Stimulated activated naive CD4-positive, alpha-beta T cell (primary cell): ENCODE measurements at places on chromosomes 3 and 15.

DNA sequence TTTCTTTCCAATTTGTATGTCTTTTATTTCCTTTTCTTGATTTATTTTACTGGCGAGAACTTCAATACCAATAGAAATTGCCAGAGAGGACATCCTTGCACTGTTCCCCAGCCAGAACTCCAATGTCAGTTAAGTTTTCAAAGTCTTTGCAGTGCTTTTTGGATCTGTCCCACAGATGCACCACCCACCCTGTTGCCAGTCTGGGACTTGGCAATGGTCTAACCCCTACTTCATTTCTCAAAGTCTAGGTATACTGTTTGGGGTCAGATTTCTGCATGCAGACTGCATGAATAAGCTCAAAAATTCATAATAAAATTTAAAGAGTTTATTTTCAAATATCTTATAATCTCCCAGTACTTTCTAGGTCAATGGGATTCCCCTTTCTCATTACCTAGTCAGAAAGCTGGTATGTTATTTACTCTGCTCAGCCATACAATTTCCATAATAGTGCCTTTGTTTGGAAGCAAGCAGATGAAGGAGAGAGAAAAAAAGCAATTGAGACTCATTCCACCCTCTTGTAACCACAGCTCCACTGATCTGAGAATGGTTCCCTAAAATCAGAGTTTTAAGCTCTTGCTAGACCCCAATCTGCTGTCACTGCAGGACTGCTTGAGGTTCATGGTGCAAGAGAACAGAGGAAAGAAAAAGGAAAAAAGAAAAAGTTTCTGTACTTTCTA lies 125.9 kb upstream of the PLXND1 start:
- no peak for DNase-seq

GRCh38 chr15:69720536-69720935 lies 267.9 kb downstream of the RPLP1 start:
- no peak for DNase-seq

GRCh38 chr15:32675466-32675865 lies 34.0 kb downstream of the SCG5 start:
- DNase-seq, result no peak

GRCh38 chr3:38130631-38131065 lies 6.3 kb downstream of the ACAA1 start:
- no peak for DNase-seq

DNA sequence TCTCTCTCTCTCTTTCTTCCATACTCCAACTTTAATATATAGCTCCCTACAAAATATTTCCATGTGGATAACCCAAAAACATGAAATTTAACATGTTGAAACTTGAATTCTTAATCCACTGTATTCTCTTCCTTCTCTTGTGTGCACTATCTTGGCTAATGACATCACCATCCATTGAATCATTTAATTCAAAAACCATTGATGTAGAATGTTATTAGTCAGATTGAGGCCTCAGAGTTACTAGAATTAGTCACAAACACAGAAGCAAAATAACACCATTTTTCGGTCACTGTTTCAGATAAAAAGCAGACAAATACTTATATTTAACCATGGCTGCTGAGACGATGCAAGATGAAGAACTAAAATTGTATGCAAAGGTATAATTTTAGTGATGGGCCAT lies 256.9 kb upstream of the LRRC3B start:
- no peak for DNase-seq

- DNase-seq, result no peak
Measured at GRCh38 chr15:79957741-79958140, 13.3 kb downstream of the BCL2A1 start.

- no peak for DNase-seq
Measured at GRCh38 chr3:183907911-183908331, 23.2 kb upstream of the PARL start.

DNA sequence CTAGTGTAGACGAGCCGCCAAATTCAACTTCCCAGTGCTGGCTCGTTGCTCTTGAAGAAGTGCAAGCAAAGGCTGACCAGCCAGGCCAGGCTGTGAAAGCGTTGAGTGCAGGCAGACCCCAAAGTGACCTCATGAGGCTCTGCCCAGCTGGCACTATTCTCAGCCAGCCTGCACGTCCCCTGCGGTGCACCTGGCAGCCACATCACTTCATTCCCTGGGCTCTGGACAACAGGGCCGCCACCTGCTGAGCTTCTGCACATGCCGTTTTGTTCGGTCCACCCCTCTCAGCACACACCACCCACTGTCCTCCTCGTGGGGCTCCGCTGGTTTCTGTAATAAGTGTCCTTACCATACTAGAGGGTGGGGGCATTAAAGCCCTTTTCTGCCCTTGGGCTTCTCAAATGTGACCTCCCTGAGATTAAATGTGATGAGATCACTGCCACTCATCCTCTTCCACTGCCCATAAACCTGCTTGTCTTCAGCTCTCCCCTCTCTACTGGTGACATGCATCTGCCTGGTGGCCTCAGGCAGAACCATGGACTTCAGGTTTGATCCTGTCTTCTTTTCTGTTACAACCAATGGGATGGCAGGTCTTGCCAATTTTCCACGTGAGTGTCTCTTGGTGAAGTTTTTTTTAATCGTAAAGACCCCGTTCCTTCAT lies 6.1 kb downstream of the RASGRF1 start:
- no peak for DNase-seq

DNA sequence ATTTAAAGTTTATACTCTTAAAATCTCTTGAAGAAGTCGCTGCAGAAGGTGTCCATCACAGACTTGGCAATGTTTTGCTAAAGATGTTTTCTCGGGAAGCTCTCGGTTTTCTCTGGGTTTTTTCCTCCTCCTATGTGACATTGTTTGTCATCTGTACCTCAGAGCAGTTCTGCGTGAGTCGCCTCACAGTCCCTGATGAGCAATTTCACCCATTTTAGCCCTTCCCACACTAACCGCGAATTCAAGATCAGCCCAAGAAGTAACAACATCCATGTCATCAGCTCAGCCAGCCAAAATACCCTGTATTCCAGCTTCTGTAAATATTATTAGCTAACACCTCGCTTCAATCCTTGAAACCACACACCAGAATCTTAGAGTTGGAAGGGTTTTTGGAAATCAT lies 224.3 kb upstream of the SETMAR start:
- DNase-seq, result no peak

- no peak for DNase-seq
Measured at GRCh38 chr3:188051801-188052168, 102.2 kb upstream of the LPP start.

GRCh38 chr3:119457246-119457645 lies 6.2 kb downstream of the TMEM39A start:
- DNase-seq, result no peak

DNA sequence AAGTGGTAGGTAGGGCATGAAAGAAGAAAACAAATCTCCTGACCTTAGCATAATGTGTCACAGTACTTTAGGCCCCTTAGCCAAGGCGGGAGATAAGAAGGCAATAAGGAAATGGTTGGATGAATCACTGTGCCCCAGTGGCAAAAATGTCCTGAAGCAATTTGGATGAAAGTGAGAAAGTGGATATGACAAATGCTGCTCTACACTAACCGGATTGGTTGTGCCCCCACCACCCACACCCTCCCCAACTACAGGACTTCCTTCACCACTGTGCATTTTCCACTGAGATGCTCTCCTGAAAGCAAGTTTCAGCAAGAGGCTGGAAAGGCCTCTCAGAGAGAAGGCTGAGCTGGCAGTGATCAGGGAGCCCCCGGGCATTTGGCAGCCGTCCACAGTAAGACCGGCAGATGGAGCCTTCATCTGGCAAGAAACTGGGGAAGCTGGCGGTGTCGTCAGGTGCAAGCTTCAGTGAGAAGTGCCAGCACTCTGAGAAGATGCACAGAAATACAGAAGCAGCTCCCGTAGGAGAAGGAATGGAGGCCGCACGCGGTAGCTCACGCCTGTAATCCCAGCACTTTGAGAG lies 63.8 kb downstream of the ATP1B3 start:
- DNase-seq, result no peak

DNA sequence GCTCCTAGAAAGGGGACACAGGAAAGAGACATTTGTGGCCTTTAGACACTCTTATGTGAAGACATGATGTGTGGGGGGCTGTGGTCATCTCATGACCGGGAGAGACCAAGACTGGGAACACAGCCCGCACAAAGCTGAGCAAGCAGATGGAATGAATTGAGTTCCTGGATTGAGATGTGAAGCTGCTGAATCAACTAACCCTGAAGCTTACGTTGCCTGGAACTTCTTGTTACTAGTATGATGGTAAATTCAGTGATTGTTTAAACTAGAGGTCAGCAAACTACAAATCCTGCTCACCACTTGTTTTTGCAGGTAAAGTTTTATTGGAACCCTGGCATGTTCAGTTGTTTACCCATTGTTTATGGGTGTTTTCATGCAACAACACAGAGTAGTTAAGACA lies 83.4 kb upstream of the BHLHE40 start:
- no peak for DNase-seq

GRCh38 chr3:5690490-5690889 lies 503.0 kb downstream of the EDEM1 start:
- DNase-seq, result no peak

DNA sequence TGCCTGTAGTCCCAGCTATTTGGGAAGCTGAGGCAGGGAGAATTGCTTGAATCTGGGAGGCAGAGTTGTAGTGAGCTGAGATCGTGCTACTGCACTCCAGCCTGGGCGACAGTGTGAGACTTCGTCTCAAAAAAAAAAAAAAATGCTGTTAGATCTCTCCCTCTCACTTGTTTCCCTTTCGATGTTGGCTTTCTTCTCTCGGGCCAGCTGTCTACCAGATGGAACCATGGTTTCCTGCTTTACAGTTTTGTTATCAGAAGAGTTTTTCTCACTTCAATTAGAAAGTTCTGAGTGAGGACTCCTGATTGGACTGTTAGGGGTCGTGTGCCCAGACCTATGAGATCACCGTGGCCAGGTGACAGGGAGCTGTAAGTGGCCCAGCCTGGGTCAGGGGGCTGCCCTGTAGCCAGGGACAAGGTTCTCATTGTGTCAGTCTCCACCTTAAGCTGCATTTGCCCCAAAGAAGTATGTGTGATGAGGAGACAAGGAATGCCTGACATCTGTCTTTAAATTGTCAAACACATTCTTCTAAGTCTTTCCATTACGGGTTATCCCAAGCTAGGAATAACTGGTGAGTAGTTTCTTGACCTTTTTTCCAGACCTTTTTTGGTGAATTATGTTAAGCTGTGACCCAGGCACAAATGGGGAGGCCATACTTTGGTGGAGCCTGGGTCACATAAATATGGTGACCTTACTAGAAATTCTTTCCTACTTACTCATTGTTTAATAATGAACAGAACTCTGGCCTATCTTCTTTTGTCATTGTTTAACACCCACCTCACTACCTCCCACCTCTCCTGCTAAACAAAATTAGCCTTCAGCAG lies 25.2 kb downstream of the SNAPC5 start:
- peak; percentile 9 for DNase-seq

DNA sequence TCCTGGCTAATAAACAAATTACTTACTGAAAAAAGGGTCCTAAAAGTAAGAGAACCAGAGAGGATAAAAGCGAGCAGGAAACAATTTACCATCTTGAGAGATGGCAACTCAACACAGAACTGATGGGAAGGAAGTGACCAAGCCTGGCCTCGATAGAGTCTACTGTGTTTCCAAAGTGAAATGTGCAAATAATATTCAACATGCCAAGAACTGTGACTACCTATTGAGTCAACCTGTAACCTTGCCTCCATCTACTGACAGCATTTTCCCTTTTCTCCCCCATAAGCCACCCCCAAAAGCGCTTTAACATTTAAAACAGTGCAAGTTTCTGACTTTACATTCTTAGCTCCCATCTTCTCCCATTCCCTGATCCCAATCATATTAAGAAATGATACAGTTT lies 75.4 kb upstream of the PSMD6 start:
- DNase-seq, result no peak

GRCh38 chr3:150409512-150410310 lies 1.6 kb downstream of the TSC22D2 start:
- peak; percentile 59 for DNase-seq

DNA sequence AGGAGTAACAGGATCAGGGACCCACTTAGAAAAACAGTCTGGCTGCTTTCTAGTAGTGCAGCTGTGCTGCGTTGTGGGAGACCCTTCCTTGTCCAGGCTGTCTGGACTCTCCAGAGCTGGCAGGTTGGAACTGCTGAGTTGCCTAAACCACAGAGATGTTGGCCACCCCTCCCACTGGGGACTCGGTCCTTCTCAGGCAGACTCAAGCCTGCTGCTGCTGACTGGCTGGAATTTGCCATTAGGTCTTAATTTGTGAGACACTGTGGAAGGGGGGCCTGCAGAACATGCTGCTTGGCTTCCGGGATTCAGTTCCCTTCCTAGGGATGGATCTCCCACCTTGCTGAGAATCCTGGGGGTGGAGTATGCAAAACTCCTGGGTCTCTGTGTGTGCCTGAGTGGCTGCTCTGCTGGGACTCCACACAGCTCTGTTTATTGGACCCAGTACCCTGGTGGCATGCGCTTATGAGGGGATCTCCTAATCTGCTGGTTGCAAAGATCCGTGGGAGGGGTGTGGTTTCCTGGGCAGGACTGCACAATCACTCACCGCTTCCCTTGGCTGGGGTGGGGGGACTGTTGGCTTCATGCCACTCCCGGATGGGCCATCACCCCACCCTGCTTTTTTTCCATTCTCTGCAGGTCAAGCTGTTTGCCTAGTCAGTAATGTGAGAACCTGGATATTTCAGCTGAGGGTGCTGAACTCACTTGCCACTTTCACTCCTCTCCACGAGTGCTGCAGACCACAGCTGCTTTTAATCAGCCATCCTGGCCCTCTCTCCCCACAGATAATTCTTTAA lies 150.5 kb downstream of the CFAP20DC start:
- DNase-seq, result no peak

DNA sequence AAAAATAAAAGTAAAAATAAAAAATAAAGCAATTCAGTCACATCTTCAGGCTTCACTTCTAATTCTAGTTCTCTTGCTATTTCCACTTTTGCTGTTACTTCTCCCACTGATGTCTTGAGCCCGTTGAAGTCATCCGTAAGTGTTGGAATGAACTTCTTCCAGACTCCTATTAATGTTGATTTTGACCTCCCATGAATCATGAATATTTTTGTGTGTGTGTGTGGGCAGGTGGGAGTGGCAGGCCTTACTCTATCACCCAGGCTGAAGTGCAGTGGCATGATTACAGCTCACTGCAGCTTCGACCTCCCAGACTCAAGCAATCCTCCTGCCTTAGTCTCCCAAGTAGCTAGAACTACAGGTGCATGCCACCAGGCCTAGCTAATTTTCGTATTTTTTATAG lies 10.7 kb downstream of the USP4 start:
- DNase-seq, result no peak

DNA sequence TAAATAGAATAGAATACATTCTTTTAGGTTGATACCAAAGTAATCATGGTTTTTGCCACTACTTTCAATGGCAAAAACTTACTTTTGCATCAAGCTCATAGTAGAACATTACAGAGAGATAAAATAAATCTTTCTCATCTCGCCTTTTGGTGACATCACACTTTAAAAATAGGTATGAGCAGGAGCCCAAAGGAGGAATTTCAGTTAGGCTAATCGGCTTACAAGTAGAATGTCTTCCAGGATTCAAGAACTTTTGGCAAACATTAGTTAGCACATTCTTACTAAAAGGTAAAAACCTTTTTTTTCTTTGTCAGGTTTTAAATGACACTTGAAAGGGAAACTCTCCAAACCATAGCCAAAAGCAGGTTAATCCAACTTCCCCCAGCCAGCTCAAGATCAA lies 59.7 kb upstream of the CMSS1 start:
- no peak for DNase-seq
